Choroid plexus epithelial cell (primary cell): ENCODE measurements at places on chromosomes 11 and 22.

- DNase-seq: no peak
Observed at GRCh38 chr22:28995551-28995950, 66.1 kb downstream of the C22orf31 start.

DNA sequence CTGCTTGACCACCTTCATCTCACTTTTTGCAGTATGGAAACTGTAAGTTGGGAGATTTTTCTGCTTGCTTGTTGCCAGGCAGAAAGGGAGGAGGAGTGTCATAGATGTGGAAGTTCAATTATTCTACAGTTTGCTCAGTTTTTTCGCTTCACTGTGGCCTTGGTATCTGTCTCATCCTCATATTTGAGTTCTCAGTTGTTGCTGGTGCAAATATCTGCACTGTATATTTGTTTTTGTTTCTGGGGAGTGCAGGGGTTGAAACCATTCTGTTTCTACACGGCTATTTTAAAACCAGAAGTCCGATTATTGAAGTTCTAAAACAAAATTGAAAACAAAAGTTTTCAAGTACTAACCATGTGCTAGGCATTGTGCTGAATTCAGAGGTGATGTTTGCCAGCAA, 153.4 kb downstream of the JRKL start:
- no peak for DNase-seq

DNA sequence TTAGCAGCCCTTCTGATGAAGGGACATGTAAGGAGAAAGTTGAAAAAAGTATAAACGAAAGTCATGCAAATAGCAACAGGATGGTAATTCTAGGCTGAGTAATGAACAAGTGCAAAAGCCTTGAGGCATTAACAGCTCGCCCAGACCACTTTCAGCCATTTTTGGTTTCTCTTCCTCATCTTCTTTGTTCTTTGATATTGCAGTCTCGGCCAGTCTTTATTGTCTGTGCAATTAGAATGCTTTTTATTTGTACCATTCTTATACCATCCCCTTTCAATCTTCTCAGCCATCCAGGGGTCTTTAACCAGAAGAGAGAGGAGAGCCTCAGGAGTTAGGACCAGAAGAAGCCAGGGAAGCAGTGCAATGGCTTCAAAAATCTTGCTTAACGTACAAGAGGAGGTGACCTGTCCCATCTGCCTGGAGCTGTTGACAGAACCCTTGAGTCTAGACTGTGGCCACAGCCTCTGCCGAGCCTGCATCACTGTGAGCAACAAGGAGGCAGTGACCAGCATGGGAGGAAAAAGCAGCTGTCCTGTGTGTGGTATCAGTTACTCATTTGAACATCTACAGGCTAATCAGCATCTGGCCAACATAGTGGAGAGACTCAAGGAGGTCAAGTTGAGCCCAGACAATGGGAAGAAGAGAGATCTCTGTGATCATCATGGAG, 7.3 kb downstream of the TRIM34 start:
- DNase-seq: no peak

DNA sequence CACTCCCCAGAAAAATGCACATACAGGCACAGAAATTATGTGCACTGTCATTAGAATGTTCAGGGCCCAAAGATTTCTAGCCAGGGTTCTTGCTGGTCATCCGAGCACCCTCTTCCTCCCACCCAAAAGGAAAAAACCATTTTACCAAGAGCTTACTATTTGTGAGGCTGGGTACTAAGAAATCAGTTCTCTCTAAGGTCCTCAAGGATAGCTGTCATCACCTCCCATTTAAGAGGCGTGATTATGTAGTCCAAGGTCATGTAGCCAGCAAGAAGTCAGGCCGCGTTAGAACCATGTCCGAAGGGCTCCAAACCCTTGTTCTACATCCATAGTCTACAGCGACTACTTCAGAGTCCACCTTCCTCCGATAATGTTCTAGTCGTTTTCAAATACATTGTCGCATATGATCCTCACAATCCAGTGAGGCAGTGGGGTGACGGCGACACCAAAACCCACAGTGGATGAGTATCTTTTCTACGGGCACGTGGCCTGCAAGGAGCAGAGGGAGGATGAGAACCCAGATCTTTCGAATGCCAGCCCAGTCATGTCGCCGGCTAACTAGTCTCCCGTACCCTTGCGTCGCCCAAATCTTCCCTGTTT, 634 bp downstream of the TIMM8B start:
- DNase-seq: peak; percentile 49

GRCh38 chr11:128970598-128971190, 28.0 kb upstream of the TP53AIP1 start:
- no peak for DNase-seq

GRCh38 chr11:113016905-113017304, 55.7 kb downstream of the NCAM1 start:
- DNase-seq: no peak

DNA sequence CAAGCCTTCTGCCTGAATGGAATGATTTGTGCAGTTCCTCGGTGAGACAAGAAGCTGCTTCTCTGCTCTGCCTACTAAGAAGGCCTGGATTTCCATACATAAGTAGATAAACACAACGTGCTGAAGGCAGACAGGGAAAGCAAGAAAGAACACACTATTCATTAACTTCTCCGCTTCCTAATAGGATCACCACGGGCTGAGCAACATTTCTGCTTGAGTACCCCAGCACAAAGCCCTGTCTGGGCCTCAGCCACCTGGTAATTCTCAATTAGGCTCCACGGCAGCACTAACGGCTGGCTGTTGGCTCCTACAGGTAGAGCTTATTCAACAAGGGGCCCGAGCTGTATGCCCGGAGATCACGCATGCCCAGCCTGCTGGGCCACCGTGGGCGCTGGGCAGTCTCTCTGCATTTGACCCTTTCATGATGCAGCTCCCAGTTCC, 1156.6 kb downstream of the TBC1D22A start:
- no peak for DNase-seq

GRCh38 chr22:23675502-23676415, 15.1 kb upstream of the RGL4 start:
- peak; percentile 16 for DNase-seq

DNA sequence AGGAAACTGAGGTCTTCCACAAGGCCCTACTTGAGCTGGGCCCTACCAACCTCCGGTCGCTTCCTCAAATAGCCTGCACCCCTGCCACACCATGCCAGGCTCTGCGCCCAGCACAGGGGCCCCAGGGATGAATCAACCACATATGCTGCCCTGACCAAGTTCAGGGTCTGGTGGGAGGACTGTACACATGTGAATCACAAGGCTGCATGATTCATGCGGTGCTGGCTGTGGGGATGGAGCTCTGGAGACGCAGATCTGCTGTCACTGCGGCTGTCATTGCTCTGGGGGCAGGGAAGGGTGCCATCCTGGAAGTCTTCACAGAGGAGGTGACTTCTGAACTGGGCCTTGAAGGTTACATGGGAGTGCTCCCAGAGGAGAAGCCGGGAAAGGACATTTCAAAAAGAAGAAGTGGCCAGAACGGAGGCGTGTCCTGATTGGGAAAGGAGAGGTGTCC, 21.5 kb downstream of the CYTH4 start:
- DNase-seq: peak; percentile 91

- peak; percentile 67 for DNase-seq
Observed at GRCh38 chr11:88174709-88175568, at the start of gene RAB38. Gene RAB38 (minus strand): TSS chr11:88175443. CDS start chr11:88175384, 59 bp downstream.

- no peak for DNase-seq
Observed at GRCh38 chr11:47314992-47315391, 37.5 kb downstream of the MYBPC3 start.

- DNase-seq: no peak
Observed at GRCh38 chr11:11113626-11114025, 239.4 kb downstream of the CSNK2A3 start.

DNA sequence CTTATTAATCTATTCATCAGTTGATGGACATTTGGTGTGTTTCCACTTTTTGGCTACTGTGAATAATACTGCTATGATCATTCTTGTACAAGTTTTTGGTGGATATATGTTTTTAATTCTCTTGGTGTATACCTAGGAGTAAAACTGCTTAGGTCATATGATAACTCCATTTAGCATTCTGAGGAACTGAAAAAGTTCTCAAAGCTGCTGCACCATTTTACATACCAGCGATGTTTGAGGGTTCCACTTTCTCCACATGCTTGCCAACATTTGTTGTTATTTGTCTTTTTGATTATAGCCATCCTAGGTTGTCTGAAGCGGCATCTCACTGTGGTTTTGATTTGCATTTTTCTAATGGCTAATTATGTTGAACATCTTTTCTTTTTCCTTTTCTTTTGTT, 4.1 kb upstream of the ACER3 start:
- no peak for DNase-seq

GRCh38 chr11:12164061-12165014, 53.9 kb downstream of the MICAL2 start:
- DNase-seq: peak; percentile 88

GRCh38 chr11:102666331-102666957, 39.1 kb downstream of the MMP27 start:
- peak; percentile 70 for DNase-seq

DNA sequence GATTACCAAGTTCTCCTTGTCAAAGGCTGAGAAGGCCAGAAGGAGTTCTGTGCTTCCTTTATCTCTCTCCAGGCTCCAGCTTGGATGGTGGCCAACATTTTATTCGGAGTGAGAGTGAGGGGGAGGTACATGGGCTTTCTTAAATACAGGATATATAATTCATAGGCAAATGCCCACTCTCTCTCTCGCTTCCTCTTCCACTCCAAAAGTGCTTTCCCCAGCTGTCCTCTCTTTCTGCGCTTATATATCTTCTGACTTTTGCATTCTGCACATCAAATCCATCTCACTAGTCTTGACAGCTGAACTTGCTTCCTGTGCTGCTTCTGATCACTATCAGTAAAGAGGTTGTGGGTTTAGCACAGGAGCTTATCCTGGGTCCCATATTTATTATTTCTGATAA, 125.4 kb upstream of the ARHGAP20 start:
- no peak for DNase-seq

- peak; percentile 32 for DNase-seq
Observed at GRCh38 chr22:39148727-39149535, 3.5 kb downstream of the CBX7 start.

DNA sequence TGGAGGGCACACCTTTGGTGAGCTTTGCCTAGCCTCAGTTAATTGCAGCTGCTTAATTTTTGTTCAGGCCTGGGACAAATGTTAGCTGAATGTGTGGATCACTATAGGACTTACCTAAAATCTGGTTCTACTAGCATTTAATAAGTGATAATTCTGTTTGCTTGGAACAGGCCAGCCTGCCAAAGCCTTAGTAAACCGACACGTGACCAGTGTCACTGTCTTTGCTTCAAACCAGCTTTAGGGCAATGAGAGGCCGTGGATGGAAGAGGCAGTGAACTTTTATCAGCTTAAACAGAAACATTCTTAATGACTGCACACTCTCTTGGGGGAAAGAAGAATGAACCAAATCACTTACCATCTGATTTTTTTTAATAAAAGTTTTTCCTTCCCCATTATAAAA, 10.8 kb downstream of the PARVA start:
- no peak for DNase-seq

DNA sequence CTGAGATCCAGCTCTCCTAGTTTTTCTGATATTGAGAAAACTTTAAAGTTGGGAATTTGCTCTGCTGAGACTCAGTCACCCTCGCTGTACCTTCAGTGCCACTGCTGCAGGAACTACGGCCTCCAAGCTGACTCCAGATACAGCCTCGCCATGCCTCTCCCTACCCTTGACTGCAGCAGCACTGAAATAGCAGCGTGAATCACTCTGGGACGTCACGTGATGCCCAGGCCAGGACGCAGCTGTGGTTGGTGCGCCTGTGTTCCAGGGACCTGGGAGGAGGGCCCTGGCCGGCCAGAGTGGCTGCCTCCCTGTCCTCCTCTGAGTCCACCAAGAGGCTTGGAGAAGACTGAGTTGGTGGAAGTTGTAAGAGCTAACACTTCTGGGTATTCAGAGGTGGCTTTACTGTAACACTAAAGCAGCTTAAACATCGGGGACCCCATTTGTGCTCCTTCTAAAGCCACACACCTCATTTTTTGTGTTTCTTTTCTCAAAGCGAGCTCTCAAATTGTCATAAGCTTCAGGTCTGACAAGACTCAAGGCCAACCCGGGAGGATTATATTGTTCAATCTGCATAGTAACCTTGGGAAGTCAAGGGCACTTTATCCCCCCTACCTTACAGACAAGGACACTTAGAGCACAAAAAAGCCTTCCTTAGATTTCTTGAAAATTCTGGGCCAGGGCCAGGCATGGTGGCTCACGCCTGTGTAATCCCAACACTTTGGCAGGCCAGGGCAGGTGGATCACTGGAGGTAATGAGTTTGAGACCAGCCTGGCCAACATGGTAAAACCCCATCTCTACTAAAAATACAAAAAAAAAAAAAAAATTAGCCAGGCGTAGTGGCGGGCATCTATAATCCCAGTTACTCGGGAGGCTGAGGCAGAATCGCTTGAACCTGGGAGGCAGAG, 4.2 kb upstream of the STIP1 start:
- DNase-seq: peak; percentile 95

- DNase-seq: peak; percentile 95
Observed at GRCh38 chr11:104609311-104610085, 288.8 kb downstream of the CASP12 start.

DNA sequence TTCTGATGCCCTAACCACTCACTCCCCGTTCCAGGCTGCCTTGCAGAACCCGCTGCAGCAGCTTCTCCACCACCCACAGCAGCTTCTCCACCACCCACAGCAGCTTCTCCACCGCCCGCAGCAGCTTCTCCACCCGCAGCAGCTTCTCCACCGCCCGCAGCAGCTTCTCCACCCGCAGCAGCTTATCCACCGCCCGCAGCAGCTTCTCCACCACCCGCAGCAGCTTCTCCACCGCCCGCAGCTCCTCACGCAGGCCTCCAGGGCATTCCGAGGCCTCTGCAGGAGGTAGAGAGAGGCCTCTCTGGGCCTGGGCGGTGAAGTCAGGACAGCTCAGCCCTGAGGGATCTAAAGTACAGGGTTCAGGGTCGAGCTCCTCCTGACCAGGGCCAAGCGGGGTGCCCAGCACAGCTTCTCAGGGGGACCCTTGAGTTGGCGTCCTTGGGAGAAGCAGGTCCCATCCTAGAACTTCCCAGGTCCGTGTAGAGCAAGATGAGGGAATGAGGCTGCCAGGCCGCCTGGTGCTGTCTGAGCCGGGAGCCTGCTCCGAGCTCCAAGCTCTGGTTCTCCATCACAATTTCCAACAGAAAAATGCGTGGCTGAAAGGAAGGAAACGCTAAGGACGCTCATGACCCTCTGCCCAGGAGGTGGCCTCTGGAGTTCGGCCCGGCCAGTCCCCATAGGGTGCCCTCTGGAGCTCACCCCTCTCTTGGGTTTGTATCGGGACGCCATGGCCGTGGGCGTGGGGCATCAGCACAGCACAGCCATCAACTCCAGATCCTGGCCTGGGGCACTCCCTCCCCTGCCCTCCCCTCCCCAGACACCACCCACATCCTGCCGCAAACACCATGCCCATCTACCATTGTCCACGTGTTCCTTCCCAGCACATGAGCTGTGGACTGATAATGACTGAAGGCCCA, 528.6 kb downstream of the BRD1 start:
- no peak for DNase-seq

DNA sequence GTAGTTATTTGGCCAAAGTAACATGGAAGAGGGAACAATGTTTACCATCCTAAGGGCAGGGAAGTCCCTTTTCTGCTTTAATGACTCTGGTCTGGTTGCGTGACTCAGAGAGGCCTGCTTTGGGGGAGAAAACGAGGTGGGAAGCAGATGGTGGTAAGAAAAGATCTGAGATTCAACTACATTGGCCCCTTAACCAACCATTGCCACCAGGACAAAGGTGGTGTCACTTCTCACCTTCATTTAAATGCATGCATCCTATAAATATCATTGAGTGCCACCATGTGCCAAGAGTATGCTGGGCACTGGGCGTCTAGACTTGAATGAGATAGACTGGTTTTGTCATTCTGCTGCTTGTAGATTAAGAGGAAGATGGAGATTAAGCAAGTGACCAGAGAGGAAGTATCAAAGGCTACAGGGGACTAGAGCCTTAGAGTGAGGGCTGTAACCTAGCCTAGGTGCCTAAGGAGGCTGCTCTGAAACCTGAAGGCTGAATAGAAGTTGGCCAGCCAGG, 3.6 kb upstream of the SORL1 start:
- no peak for DNase-seq
